ENCODE measurements at places on chromosomes 13 and 19. TPM values are rescaled to one million over a fixed set of nuclear protein-coding genes. Genes with fewer than 3 reads are reported as not detected.

GRCh38 chr13:23950736-23951510, 53.6 kb upstream of the C1QTNF9B start:
- DNase-seq = no peak

Gene ANGPTL8
- 0.71 TPM for polyA plus RNA-seq

Gene LRRC63
- polyA plus RNA-seq = 0.73 TPM

DNA sequence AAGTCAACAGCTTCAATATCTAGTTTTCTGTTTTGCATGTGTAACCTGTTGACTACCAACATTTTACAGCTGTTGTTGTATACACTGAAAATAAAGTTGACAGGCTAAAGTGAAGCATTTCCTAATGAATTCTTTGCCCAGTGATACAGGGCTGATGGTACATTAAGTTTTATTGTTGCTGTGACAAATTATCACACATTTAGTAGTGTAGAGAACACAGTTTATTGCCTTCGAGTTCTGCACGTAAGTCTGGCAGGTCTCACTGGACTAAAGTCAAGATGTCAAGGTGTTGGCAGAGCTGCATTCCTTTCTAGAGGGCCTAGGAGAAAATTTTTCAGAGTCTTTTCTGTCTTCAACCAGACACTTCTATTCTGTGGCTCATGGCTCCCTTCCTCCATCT, 184.2 kb downstream of the SLITRK6 start:
- DNase-seq = no peak

Gene HRC
- 2.7 TPM for polyA plus RNA-seq

DNA sequence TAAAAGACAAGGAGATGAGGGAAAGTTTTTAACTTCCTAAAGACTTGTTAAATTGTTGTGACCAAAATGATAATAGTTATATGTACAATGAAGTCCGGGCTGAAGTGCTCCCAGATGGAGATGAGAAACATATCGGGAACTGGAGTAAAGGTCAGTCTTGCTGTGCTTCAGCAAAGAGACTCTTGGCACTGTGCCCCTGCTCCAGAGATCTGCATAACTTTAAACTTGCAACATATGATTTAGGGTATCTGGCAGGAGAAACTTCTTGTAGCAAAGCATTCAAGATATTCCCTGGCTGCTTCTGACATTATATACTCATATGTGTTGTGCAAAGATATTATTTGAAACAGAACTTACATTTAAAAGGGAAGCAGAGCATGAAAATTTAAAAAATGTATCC, 786.6 kb upstream of the SLITRK6 start:
- peak; percentile 13 for DNase-seq

Gene OR7D2
- 0.30 TPM for polyA plus RNA-seq

- DNase-seq = no peak
Observed at GRCh38 chr19:38060331-38060730, 153.3 kb downstream of the SIPA1L3 start.

Gene MEIS3
- 117 TPM for polyA plus RNA-seq

DNA sequence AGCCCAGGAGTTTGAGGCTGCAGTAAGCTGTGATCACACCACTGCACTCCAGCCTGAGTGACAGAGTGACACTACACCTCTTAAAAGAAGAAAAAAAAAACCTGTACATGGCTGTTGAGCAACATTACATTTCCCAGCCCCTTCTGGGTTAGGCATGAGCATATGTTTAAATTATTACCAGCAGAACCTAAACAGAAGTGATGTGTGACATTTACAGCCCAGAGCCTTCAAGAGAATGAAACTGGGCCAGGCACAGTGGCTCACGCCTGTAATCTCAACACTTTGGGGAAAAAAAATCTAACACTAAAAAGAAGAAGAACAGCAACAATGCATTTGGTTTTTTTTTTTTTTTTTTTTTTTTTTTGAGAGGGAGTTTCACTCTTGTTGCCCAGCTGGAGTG, 38.3 kb downstream of the MRPS31 start:
- no peak for DNase-seq

DNA sequence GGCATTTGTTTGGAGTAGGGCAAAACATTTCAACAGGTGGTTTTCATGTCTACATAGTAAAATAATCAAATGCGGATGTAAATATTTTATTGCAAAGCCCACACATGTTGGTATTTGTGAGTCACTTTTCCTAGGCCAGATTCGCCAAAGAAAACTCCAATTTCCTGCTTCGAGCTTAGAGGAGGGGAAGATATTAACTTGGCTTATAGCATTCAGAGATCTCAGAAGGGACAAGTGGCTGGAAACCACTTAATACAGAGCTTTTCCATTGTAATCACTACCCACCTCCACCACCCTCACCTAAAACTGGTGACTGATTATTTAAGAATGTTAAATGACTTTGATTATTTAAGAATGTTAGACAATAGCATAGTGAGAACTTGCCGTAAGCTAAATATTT, 530.6 kb upstream of the SPRY2 start:
- DNase-seq = no peak

- no peak for DNase-seq
Observed at GRCh38 chr19:7509625-7510024, 6.3 kb upstream of the ZNF358 start.

Gene COPE
- 188 TPM for polyA plus RNA-seq

GRCh38 chr19:30689474-30689873, 317.3 kb downstream of the ZNF536 start:
- DNase-seq = no peak

All from spinal cord (tissue), 10 donors.